ENCODE measurements at places on chromosomes 13 and 19.

GRCh38 chr13:29782798-29783197 is 67.6 kb downstream of the UBL3 start:
- DNase-seq, result no peak

DNA sequence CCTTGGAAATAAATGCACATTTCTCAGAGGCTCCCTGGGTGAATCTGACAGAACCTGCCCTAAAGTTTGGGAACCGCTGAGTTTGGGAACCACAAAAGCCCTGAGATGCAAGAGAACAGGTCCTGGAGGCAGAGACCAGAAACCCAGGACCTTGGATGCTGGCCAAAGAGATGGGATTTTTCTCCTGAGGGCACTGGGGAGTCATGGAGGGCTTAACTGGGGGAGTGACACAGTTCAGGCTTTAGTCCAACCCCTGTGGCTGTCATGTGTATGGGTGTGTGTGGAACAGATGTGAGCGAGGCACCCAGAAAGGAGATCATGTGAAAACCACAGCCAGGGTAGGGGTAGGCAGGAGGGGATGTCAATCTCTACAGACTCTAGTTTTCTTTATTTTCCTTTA is 3.9 kb upstream of the NCCRP1 start:
- no peak for DNase-seq

- no peak for DNase-seq
Observed at GRCh38 chr19:1435378-1435989, 2.7 kb upstream of the RPS15 start.

GRCh38 chr19:48611872-48612271 is 3.0 kb downstream of the FAM83E start:
- DNase-seq, result no peak

GRCh38 chr13:48398450-48399095 is 14.3 kb downstream of the LPAR6 start:
- DNase-seq, result no peak
